ENCODE measurements at places on chromosomes 1 and 21.

DNA sequence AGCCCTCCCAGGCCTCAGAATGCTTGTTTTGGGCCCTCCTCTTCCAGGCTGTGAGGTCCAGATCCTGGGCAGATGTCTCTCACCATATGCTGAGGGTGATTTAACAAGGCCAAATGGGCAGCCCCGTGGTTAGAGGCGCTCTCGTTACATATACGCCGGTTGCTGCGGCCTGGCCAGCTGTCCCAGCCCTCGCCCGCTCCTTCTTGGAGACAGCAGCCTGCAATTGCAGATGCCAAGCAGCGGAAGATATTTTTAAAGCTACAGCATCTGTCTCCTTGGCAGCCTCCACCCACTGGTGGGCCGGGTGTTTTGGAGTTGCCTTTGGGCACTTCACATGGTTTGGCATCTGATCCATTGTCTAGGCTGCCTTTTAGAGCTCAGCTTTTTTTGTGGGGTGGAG lies 178.8 kb upstream of the NFIA start:
- no peak for DNase-seq

DNA sequence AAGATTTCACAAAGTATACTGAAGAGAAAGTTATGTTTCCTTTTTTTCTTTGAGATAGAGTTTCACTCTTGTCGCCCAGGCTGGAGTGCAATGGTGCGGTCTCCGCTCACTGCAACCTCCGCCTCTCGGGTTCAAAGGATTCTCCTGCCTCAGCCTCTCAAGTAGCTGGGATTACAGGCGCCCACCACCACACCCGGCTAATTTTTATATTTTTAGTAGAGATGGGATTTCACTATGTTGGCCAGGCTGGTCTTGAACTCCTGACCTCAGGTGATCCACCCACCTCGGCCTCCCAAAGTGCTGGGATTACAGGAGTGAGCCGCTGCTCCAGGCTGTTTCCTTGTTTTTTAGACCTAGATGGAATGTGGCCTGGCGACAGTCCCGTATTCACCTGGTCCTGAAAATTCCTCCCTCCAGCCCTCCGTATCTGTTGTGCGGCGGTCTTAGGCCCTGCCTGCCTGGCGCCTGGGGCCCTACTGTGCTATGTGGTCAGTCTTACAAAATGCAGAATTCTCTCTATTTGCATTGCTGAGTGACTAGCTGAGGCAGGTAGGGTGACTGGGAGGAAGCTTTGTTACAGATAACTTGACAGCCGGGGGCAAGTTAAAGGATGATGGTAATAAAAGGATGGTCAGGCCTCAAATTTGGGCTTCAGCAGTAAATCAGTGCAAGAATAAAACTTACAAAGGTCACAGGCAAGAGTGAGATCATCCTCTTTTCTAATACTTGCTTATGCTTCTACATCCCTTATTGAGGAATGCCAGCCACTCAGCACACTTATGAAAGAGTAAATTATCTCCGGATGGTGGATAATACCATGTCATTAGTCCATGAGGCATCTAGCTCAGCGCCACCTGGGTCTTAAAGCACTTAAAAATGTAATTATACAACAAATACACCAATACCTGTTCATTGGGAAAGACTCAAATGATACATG lies 30.3 kb downstream of the PARK7 start:
- DNase-seq = no peak

GRCh38 chr1:21217812-21218596 lies 41.3 kb upstream of the EIF4G3 start:
- no peak for DNase-seq

GRCh38 chr1:248114890-248115289 lies 19.9 kb downstream of the OR2L13 start:
- no peak for DNase-seq

GRCh38 chr1:242405947-242406346 lies 118.5 kb downstream of the PLD5 start:
- no peak for DNase-seq

GRCh38 chr1:197413564-197413963 lies 145.5 kb downstream of the CRB1 start:
- DNase-seq = no peak

GRCh38 chr1:55010194-55010886 lies 11.6 kb downstream of the BSND start:
- DNase-seq = no peak

- no peak for DNase-seq
These were observed 35.7 kb downstream of the ZBTB8B start for GRCh38 chr1:32500387-32501209.

DNA sequence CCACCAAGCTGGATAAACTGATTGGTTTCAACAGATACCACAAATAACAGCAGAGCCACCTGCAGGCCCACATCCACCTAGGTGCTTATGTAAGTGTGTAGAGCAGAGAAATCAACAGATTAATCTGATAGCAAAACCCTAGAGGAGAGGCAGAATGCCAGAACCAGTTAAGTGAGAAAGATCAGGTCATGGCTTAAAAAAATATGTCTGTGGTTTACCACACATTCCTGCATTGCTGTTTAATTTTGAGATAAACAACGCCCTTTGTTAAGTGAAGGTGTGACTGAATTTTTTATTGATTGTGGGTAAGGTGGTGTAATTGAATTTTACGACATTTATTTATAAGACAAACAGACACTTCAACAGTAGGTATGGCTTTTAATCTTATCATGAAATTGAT lies 21.2 kb downstream of the CRNN start:
- no peak for DNase-seq

DNA sequence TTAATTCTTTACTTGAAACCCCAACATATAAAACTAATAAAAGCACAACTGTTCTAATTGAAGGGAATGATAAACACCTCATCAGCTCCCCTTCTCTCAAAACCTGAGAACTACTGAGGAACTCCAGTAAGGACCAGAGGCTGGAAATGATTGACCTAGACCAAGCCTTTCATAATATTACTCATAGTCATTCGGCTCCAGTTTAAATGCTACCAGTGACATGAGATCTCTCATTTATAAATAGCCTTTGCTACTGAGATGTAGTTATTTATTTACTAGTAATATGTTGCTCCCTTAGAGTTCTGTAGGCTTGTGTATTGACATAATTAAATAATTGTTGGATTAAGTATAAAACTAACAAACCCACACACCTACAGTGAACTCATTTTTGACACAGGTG lies 209.8 kb upstream of the PRMT6 start:
- DNase-seq = no peak

GRCh38 chr1:55402671-55403464 lies 187.7 kb upstream of the USP24 start:
- DNase-seq = no peak

- no peak for DNase-seq
These were observed 69.1 kb upstream of the VANGL1 start for GRCh38 chr1:115572710-115573109.
